ENCODE measurements at places on chromosomes 1 and 21.

GRCh38 chr1:162974810-162975209 lies 94.4 kb upstream of the RGS4 start:
- DNase-seq, result no peak

GRCh38 chr1:100075773-100076172 lies 57.0 kb downstream of the SASS6 start:
- no peak for DNase-seq

DNA sequence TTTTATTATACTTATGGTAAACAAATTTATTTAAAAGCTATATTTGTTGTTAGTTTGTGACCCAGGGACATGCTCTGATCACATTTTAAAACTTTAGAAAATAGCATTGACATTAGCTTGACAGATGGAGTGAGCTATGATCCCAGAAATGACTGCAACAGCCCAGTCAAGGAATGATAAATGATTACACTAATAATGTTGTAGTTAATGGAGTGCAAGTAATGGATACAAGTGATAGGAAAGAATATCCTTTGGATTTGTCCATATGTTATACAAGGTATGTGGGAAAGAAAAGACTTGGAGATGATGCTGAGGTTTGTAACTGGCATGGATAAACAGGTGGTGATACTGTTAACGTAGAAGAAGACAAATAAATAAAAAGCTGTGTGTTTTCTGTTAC lies 1908.7 kb downstream of the MRPL39 start:
- DNase-seq, result no peak

GRCh38 chr1:229118477-229119061 lies 152.3 kb upstream of the RAB4A start:
- DNase-seq, result no peak

DNA sequence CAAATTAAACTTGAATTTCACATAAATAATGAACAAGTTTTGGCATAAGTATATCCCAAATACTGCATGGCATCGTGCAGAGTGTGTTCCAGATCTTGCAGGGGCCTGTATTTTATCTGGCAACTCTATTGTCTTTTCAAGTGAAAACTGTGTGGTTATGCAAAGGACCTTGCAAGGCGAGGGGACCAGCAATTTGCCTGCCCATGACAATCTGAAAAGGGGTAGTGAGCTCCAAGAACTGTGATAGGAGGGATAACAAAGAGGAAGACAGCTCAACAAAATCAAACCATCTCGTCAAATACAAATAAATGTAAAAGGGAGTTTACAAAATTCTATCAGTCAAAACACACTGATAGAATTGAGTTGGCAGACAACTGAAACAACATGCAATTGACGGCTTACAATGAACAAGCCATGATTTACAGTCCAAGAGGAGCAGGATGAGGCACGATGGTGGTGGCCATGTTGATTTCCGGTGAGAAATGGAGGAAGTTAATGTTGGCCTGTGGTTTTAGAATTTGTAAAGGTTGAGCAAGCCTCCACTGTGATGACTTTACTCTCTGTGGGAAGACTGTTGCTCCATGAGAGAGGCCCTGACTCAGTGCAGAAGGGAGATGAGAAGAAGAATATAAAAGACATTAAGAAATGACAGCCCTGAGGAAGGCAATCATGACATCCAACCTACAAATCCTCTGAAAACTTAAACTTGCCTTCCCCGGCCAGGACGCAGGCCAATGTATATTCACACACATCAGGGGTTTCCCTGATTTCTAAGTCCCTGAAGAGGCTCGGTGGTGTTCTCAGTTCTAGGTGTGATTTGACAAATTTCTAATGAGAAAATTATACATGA lies 132.2 kb downstream of the ADSS2 start:
- peak; percentile 53 for DNase-seq

- DNase-seq, result no peak
Measured at GRCh38 chr21:28547766-28548165, 444.9 kb downstream of the LTN1 start.

GRCh38 chr21:35401476-35401875 lies 352.4 kb upstream of the RUNX1 start:
- DNase-seq, result no peak

- DNase-seq, result no peak
Measured at GRCh38 chr1:223045164-223045957, 97.7 kb downstream of the TLR5 start.

DNA sequence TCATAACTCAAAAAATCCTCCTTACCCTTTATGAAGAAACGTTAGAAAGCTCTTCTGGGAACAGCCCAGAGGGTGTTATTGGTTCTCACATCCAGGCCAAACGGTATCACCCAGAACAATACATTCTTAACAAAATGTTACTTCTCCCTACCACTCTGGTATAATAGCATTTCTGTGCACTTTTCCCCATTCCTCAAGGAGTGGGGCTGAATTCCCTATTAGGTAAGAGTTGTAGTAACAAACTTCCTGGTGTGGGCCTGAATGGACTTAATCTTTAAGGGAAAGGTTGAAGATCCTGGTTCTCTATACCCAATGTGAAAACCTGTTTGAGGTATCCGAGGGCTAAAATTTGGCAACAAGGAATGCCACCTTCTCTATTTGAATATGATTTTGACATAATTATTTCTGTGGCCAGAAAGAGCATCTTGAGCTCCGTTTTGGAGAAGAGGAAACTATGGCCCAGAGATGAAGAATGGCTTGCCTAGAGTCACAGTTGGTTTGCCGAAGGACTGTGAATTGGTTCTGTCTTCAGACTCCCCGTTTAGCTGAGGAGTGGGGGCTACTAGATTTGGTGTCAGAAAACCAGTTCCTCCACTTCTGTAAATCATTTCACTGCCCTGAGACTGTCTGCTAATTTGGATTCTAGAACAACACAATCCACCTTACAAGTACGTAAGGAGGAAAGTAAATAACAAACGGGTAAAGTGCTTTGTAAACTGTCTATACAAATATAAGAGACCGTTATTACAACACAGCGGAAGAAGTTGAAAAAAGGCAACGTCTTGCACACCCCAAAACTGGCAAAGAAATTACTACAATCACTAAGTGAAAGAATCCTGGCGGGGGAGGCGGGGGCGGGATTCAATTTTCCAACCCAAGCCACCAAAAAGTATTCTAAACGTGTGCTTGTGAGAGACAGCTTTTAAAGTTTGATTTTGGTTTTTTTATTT lies 2.3 kb downstream of the ANP32E start:
- no peak for DNase-seq

- DNase-seq, result no peak
Measured at GRCh38 chr1:150550222-150551050, 1.2 kb downstream of the ADAMTSL4 start.

DNA sequence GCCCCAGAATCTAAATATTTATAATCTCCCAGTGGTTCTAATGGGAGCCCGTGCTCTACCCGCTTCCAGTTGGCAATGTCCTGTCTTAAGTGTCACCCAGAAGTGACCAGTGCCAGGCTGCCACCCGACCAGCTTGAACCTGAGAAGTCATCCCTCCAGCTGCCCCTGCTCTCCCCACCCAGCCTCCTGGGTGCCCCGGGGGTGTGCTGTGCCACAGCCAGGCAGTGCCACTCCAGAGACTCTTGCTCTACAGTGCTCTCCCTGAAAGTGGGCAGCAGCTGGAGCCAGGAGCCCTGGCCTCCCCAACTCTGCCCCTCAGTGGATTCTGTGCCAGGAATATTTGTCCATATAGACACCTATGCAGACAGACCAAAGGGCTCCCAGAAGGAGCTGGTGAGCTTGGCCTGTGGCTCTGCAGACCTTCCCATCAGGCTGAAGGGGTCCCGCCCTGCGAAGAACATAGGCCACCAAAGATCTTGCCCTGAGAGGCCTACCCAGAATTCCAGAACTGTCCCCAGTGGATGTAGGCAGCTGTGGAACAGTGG lies 9.0 kb upstream of the EPS8L3 start:
- DNase-seq, result no peak

DNA sequence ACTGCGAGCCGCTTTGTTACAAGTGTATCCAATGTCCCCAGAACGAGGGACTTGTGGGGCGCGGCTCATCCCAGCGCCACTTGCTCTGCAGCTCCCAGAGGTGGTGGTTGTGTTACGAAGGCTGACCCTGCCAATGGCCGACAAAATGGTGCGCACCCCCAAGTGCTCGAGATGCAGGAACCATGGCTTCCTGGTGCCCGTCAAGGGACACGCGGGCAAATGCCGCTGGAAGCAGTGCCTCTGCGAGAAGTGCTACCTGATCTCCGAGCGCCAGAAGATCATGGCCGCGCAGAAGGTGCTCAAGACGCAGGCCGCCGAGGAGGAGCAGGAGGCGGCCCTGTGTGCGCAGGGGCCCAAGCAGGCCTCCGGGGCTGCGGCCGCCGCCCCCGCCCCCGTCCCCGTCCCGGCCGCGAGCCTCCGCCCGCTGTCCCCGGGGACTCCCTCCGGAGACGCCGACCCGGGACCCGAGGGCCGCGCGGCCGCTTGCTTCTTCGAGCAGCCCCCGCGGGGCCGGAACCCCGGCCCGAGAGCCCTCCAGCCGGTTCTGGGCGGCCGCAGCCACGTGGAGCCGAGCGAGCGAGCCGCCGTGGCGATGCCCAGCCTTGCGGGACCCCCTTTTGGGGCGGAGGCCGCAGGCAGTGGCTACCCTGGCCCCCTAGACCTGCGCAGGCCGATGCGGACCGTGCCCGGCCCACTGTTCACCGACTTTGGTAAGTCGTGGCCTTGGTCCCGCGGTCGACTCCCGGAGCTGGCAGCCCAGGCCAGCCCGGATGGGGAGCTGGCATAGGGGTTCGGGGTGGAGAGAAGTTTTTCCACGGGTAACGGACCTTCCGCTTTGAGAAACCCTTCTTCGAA lies at the start of gene DMRTB1:
Gene DMRTB1 (plus strand): TSS at position 79 of the 855 bp plus-strand sequence. CDS start 55 bp downstream, at position 134.
- DNase-seq, result no peak

Data from muscle of back (tissue), 13 donors.